ENCODE measurements at places on chromosomes 12 and 14.
A peak's percentile ranks its signal among the peaks of the same experiment; 100 is the strongest.

DNA sequence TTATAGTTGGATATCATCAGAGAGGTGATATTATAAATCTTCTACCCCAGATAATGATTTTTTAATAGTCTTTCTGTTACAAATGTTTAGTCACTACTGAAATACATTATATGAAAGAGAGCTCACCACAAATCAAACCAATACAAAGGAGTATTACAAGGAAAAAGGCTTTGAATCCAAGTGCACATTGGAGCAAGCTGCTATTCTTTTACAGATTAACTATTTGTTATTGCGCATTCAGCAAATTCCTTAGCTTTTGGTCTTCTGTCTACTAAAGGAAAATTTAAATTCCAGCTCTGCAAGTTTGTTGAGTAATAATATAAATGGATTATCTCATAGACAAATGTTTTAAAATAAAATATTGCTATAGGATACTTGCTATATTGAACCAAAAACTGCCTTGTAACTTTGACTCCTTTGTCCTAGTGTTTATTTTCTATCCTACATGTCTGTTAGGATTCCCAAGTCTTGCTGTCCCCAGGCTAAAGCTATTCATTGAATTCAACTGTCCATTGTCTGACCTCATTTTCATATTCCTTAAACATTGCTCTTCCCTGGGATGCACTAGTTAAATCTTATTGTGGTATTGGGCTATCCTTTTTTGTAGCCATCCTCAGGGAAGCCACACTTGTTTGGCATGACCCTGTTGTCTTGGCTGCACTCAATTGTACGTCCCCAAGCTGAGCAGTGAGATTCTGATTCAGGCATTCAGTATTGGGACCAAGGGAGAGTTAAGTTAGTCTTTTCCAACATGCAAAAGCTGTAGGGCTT is 41.5 kb downstream of the PDE3A start:
- DNase-seq: no peak

DNA sequence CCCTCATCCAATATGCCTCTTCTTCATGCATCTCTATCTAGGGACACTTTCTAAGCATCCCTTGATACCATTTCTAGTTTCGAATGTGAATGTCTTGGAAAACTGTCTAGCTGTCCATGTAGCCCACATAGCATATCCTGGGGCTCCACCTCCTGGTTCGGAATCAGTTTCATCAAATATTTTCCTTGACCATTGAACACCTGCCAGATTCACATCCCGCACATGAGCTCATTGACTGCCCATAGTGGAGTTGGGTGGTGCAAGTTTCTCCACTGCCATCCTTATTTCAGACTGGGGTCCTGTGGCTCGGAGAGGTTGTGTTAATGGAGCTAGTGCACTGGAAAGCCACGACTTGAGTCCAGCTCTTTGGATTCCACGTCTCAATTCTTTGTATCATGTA is 58.6 kb upstream of the TMEM263 start:
- no peak for DNase-seq

DNA sequence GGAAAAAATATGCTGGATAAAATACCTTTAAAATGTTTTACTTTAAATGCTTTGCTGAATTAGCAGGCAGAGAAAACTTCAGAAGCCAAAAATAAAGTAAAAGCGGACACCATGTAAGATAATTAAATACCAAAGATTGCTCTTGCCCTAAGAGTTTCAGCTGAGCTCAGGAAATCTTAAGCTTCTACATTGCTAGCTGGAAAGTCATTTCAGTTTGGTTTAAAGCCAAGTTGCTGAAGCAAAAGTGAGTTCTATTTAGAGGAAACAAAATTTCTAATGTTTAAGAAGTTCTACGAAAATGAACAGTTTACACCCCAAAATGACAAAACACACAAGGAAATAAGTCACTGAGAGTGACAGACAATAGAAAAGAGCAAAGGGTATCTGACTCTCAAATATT is 310.0 kb downstream of the ADAMTS20 start:
- DNase-seq: no peak

DNA sequence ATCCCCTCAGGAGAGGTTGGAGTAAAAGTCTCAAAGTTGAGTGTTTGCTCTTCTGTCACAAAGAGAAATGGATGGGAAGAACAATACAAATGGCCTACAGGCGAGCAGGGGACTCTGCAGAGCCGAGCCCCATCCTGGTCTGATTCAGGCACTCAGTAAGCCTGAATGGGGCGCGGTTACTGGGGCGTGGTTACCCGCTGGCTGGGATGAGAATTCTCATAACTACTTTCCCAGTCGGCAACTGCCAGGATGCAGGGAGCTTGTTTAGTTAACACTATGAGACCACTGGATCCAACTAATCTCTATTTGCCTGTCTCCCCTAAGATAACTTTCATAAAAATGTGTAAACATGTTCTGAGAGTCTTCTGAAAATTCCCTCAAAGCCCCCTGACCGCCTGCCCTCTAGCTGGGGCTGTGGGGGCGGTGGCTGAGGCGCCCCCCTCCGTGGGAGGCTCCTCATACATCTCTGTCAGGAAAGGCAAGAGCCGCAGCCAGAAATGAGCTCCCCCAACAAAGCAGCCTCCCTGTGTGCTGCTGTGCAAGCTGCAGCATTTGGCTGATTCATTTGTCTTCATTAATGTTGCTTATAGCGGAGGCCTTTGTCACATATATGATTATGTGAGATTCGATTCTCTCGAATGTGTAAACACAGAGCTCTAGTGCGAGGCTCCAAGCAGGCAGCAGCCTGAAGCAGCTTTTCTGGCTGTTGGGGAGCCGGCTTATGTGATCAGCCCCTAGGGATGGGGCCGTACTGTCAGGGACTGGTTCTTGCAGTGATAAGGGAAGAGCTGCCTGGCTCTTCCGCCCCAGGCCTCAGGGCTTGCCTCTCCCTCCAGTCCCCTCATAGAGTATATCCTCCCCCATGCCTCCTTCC is 126.1 kb upstream of the ARHGAP5 start:
- peak; percentile 79 for DNase-seq

DNA sequence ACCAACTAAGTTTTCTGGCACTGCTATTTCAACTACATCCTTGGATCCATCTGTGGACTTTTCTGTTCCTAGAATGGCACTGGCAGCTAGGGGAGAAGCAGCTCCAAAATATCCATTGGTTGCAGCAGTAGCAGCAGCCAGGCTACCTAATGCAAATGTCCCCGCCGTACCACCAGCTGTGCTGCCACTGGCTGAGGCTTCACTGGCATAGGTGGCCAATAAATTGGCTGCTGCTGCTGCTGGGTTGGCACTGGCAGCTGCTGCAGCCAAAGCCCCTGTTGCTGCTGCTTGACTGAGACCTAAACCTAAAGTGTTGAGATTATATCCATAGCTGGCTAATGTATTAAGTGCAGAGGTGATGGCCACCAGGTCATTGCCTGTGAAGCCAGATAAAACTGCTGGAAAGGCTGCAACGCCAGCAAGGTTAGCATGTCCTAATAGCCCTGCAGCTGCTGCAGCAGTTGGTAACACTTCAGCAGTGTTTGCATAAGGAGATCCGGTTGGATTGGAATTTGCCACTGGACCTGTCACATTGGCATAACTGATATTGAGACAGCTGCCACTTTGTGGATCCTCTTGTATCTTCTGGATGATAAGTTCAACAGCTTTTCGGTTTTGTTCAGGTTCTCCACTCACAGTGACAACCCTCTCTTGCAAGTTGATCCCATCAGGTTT is 149.5 kb downstream of the NOVA1 start:
- DNase-seq: peak; percentile 93

DNA sequence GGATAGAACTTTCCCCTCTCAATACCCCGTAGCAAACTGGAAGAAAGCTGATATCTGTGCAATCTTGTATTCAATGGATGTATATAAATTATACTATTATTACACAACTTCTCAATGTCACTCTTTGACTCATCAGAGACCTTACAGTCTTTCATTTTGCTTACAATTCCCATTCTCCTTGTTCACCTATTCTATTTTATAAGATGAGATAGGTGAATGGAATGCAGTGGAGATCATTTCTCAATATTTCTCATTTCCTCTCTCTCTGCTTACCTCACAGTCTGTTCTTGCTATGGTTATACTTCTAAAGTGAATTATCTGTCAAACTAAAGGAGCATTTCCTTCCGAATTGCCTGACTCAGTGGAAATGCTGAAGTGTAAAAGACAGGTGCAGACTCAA is 14.9 kb downstream of the FOXA1 start:
- no peak for DNase-seq

- no peak for DNase-seq
Measured at GRCh38 chr14:75702616-75703261, 41.7 kb downstream of the TTLL5 start.

GRCh38 chr12:126243814-126244440 is 1178.7 kb downstream of the AACS start:
- DNase-seq: no peak
